ENCODE measurements at places on chromosomes 1 and 21.

GRCh38 chr1:244403431-244403830 is 48.3 kb downstream of the ADSS2 start:
- DNase-seq, result no peak

DNA sequence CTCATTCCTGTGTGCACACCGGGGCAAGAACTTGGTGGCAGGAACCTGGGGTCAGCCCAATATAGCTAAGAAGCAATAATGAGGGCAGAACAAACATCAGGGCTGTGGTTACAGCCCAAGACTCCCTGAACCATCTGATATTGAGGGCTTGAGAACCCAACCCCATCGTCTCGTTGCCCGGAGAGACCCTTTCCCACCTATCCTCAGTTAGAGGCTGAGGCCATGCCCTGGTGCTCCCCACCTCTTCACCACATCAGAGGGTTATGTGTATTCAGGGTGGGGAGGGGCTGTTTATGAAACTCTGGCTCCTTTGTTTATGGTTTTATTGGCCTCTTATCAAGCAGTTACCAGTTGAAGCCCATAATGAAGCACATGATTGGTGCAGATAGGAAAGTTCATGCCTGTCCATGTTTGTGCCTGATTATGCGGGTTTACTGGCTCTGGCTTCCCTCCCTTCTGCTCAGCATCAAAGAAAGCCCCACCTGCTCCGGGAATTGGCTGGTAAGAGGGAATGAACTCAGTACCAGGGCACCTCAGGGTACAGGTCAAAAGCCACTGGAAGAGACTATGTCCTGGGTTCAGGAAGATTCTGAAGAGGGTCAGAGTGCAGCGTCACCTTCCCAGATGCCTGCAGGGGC is 14.5 kb downstream of the NUAK2 start:
- no peak for DNase-seq

- DNase-seq, result no peak
These were observed 10.2 kb downstream of the TLCD4 start for GRCh38 chr1:95127380-95127779.

- no peak for DNase-seq
These were observed 21.7 kb upstream of the PIGC start for GRCh38 chr1:172465617-172466016.

GRCh38 chr1:90291431-90292216 is 296.7 kb downstream of the ZNF326 start:
- DNase-seq, result no peak
